ENCODE measurements at places on chromosomes 1 and 21.

GRCh38 chr1:200867018-200867811 is 5.6 kb upstream of the GPR25 start:
- no peak for DNase-seq

DNA sequence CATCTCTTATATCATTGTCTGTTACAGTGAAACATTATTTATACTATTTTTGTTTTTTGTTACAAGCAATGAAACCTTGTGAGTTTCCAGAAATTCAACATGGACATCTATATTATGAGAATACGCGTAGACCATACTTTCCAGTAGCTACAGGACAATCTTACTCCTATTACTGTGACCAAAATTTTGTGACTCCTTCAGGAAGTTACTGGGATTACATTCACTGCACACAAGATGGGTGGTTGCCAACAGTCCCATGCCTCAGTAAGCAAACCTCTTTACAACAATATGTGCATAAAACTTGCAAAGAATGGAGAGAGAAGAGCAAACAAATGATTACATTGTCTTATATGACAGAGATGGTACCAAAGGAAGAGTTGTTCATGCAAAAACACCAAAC is 22.4 kb downstream of the CFHR4 start:
- no peak for DNase-seq

GRCh38 chr1:23169727-23170335 is 1.2 kb upstream of the LUZP1 start:
- peak; percentile 17 for DNase-seq

DNA sequence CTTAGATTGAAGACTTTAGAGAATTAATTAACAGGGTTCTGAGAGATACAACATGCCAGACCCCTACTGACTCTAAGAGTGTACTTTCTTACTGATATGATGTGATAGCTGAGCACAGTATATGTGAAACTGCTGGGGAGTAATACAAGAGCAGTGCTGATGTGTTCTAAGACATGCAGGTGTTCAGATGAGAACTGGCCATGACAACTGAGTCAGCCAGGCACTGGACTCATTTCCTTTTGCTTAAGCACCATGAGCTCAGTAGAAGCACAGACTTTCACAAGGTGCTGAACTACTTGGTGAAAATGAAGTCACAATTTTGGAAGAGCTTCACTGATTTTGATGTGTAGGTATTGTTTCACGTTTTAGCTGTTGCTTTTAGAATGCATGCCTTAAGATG is 15.9 kb upstream of the POGZ start:
- no peak for DNase-seq

- no peak for DNase-seq
Observed at GRCh38 chr21:17693801-17694200, 81.1 kb upstream of the BTG3 start.

- DNase-seq, result no peak
Observed at GRCh38 chr1:40857737-40858136, 4.4 kb downstream of the CITED4 start.

DNA sequence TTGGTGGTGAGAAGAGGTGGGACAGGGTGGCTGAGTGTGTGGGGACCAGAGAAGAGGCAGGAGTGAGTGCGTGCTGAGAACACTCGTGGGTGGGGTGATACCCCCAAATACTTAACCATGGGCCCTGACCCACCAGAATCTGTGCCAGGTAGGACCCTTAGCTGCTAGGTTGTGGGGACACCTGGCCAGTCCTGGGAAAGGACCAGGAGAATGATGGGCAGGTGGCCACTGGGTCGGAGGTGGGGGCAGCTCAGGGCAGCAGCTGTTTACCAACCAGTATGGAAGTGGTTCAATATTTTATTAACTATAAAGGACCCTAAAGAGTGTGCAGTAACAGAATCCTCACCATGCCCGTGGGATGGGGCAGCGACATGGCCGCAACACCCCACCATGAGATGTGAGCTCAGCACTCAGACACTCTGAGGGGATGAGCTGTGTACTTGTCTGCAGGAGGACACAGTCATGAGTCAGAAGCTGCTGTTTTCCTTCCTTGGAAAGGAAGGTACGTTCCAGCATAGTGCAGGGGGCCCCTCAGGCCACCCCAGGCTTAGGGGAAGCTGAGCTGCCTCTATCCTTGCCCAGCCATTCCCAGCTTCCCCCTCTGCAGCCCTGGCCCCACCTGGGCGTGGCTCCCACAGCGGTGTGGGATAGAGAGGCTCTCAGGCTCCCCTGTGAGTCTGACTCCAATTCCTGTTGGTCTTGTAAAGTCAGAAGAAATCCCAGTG is 25.4 kb downstream of the TEX35 start:
- no peak for DNase-seq

DNA sequence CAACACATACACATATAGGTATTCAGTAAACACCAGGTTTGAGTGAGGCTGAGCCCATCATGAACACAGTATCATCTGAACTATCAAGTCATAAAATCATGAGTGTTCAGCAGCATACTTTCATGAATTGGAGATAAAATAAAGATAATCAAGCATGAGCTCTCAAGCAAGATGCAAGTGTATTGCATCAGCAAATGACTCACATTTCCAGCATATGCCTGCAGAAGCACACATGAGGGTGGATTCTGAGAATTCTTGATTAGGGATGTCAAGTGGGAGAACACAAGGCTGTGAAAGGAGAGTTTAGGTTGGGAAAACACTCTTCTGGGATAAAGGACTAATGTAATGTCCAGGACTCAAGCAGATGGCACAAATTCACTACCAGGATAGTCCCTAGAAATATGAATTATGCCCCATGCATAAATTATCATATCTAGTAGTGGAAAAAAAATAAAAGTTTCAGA is 299.2 kb downstream of the SRGAP2C start:
- DNase-seq, result no peak

DNA sequence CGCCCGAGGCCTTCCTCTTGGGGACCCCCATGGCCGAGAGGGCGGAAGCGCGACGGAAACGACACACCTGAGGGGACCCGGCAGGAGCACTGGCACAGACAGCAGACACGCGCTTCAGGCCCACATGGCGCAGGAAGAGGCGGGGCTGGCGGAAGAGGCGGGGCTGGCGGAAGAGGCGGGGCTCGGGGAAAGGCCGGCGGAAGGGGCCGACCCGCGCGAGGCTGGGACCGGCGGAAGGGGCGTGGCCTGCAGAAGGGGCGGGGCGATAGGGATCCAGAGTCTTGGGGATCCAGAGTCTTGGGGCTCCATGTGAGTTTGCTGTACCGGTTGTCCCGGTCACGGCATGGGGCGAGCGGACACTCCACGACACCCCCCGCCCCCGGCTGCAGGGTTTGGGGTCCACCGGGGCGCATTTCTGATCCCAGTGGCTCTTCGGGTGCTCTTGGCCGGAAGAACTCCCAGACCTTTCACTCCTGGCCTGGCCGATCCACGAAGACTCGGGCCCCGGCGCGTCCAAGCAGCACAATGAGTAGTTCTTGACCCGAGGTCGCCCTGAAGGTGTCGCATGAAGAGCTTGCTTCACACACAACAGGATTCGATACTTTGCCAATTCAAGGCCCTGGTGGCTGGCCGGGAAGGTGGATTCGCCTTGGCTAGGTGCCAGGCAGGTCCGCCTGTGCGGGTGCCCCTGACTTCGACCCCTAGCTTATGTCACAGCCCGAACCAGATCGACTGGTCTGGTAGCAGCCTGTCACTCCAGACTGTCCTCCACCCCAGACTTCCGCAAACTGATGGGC is at the start of gene URB1:
Gene URB1, minus strand, starts transcription at position 133 of the 797 bp plus-strand sequence. Its CDS starts 102 bp downstream, at position 31.
- peak; percentile 90 for DNase-seq

DNA sequence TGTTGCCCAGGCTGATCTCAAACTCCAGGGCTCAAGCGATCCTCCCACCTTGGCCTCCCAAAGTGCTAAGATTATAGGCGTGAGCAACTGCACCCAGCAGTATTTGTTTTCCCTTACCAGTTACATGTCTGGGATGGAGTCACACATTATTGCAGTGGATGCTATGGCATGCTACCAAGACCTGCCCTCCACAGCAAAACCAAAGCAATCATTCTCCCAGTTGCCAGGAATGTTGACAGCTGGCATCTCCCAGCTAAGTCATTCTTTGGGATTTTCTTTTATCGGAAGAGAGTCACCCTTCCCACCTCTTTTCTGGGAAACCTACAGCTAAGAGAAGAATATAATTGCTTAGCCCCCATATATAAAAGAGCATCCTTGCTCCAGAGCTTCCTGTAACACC is 49.4 kb upstream of the RGS7 start:
- DNase-seq, result no peak

DNA sequence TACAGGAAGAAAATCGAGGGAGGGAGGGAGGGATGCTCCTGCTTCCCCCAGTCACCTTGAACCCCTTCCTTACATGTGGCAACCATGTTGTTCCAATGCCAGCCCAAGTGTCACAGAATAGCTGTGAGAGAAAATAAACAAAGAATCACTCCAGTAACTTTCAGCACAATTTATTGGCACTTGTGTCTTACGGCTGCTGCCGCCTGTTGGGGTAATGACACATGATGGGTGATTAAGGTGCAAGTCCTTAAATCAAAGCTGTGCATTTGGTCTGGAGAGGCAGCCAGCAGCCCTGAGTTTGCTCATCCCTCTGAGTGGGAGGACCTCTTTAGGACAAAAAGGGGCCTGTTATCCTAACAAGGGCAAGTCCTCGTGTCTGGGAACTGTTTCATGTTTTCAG is 377.7 kb downstream of the PCP4 start:
- DNase-seq, result no peak

- DNase-seq, result no peak
Observed at GRCh38 chr1:22662318-22662717, 9.3 kb downstream of the C1QB start.

- DNase-seq, result no peak
Observed at GRCh38 chr1:63454269-63454668, 68.8 kb downstream of the ITGB3BP start.

DNA sequence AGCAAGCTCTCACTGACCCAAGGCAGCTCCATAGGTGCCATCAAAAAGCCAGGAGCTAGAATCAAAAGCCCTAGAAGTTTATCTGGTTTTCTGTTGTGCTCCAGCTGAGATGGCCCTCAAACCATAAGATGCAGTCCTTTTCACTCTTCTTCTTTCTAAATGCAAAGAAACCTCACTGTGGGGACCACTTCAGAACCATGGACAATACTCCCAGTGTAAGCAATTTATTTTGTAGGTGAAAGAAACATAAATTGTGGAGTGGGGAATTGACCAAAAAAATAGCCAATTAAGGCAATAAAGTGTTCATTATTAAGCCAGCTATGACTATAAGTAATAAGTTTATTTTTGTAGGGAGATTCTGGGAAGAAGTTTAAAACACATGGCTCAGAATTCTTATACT is 1399.9 kb downstream of the PLA2G4A start:
- DNase-seq, result no peak

DNA sequence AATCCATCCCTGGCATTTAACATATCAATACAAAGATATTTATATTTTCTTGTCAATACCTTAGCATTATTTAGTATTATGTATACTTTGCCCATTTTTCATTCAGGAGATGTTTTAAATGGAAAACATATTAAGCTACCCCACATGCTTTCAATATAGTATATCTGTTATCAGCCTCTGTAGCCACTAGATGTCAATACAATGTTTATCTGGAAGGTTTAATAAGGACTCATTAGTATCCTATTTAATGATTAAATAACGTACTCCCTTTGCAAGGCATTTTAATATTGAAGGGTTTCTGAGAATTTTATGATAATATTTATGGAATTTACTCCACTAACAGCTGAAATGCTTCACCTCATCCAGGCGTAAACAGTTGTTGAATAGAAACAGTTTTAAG is 329.5 kb upstream of the ADGRL2 start:
- no peak for DNase-seq

- no peak for DNase-seq
Observed at GRCh38 chr1:218436997-218437396, 91.9 kb downstream of the TGFB2 start.

- no peak for DNase-seq
Observed at GRCh38 chr1:228494970-228495853, 8.0 kb downstream of the RNF187 start.

GRCh38 chr1:203791498-203791897 is 3.9 kb upstream of the ZBED6 start:
- DNase-seq, result no peak

DNA sequence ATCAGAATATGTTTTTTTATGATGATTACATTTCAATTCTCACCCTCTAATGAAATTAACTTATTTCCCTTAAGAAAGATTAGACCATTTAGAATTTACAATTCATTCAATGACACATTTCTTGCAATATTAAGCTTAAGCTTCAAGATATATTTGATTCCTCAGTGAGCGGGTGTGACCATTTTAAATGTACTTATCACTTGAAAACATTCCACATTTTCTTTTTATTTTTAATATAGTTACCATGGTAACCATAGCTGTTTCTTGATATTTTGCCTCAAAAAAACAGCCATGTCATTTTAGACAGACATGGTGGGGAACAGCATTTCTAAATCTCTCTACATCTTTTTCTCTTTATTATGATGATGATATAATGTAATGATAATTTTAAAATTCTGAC is 1029.0 kb upstream of the B3GALT2 start:
- DNase-seq, result no peak

GRCh38 chr1:41482001-41482765 is 2.3 kb downstream of the EDN2 start:
- no peak for DNase-seq

GRCh38 chr1:111197598-111198284 is 2.7 kb downstream of the DENND2D start:
- peak; percentile 69 for DNase-seq

DNA sequence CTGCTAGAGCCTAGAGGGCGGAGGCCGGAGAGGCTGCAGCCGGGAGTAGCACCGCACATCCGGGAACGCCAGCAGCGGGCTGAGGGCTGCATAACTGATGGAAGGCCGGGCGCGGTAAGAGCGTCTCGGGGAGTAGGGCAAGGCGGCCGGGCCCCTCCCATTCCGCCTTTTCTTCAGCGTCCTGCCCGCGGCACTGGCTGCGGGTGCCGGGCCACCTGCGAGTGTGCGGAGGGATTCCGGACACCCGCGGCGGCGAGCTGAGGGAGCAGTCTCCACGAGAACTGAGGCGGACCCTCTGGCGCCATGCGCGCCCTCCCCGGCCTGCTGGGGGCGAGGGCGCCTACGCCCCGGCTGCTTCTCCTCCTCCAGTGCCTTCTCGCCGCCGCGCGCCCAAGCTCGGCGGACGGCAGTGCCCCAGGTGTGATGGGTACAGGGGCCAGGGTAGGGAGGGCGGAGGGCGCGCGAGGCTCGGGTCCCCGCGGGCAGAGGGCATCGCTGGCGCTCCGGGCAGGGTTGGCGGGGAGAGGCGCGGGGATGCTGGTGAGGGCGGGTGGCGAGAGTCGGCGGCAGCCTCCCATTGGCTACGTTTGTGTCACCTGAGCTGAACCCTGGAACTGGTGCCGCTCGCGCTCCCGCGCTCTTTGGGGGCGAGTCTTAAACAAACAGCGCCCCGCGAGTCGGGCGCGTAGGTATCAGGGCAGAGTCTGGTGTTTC is 334.4 kb downstream of the SRGAP2C start:
- peak; percentile 84 for DNase-seq

DNA sequence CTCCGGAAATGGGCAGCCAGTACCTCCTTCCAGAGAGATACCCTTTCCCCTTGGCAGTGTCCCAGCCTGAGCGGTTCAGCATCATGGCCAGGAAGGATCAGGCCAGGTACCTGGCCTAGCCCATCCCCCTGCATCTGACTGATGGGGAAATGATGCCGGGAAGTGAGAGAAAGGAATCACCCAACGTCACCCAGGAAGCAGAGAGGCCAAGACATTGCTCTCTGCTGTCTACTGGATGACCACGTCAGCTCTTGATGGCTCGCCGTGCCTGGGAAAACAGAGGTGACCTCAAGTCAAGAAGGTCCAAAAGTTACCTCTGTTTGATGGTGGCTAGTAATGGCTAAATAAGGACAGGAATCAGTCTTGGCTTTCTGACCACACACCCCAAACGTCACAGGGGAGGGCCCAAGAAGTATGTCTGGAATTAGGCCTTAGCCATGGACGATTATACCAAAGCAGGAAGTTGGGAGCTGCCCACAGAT is 79.0 kb downstream of the MRPL37 start:
- DNase-seq, result no peak

GRCh38 chr1:30043731-30044408 is 679.5 kb downstream of the MATN1 start:
- DNase-seq, result no peak

Measured in T-cell (primary cell).